ENCODE measurements at places on chromosomes 12 and 14. TPM values are rescaled to one million over a fixed set of nuclear protein-coding genes. Genes with fewer than 3 reads are reported as not detected.
A peak's percentile ranks its signal among the peaks of the same experiment; 100 is the strongest.

GRCh38 chr12:53495903-53496751 lies 3.1 kb downstream of the MAP3K12 start:
- H3K27ac ChIP-seq: no peak overlapping the region
- H3K27me3 ChIP-seq: no peaks in the 10 kb centered on the region
- peak; percentile 20 for DNase-seq

- H3K4me3 ChIP-seq: no peak overlapping the region
- peak; percentile 24 for DNase-seq
- no peaks in the 10 kb centered on the region for H3K27me3 ChIP-seq
- H3K27ac ChIP-seq: no peak overlapping the region
These were observed 31.3 kb downstream of the SOCS2 start for GRCh38 chr12:93603762-93604161.

GRCh38 chr14:24673059-24673458 lies 39.1 kb upstream of the GZMB start:
- DNase-seq: no peak
- no peaks in the 10 kb centered on the region for H3K27me3 ChIP-seq

GRCh38 chr12:111143271-111143670 lies 222.9 kb upstream of the MYL2 start:
- no peaks in the 10 kb centered on the region for H3K27me3 ChIP-seq
- no peak overlapping the region for H3K27ac ChIP-seq
- no peak for DNase-seq

DNA sequence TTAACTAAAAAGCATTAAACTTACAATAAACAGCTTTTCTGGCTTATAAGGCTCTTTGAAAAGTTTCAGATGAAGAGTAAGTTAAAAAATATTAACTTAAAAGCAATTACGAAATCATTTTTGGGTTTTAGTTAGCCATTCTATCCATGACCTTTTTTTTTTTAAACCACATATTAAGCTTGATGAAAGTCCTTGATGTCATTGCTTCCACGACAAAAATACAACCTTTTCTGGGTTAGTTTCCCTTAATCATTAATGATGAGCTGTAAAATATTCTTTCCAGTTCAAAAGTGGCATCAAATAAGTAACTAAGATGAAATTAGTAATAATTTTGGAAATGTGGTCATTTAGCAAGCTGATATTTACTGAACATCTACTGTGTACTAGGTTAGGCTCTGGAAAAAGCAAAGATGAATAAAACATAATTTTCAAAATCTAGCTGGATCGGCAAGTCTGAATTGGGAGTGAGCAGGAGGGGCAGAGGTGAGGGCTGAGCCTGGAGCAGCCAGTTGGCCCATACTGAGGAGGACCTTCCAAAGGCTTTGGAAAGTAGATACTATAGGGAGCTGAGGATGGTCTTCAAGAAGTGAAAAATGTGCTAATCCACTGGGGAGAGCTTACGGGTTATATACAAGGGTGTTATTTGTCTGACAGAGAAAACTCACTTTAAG lies 345.2 kb downstream of the ZFP36L1 start:
- no peak overlapping the region for H3K27ac ChIP-seq
- no peaks in the 10 kb centered on the region for H3K36me3 ChIP-seq
- DNase-seq: no peak
- peaks cover 16% of the 10 kb centered on the region for H3K4me1 ChIP-seq
- no peaks in the 10 kb centered on the region for H3K27me3 ChIP-seq
- no peak overlapping the region for H3K4me3 ChIP-seq

DNA sequence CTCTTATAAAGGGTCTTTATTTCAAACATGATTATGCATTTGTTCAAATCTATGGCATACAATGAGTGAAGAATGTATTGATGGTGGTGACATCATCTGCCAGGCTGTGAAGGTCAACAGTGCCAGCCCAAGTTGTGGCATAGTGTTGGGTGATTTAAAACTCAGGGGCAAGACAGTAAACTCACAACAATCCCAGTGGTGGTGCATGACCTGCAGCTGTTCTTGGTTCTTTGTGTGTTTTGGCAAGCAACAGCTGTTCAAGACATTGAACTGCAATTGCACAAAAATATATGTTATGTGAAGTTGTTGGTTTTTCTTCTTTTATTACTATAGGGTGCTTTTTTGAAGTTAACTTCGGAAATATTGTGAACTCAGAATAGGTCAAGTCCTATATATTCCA lies 851.6 kb downstream of the NRXN3 start:
- H3K36me3 ChIP-seq: no peaks in the 10 kb centered on the region
- no peak for DNase-seq
- no peak overlapping the region for H3K27ac ChIP-seq
- no peaks in the 10 kb centered on the region for H3K4me1 ChIP-seq
- H3K27me3 ChIP-seq: no peaks in the 10 kb centered on the region

Gene ANKS1B
- total RNA-seq: 4.9 TPM
